ENCODE measurements at places on chromosomes 5 and 9.

- DNase-seq = no peak
Measured at GRCh38 chr5:24621792-24622191, 23.0 kb downstream of the CDH10 start.

DNA sequence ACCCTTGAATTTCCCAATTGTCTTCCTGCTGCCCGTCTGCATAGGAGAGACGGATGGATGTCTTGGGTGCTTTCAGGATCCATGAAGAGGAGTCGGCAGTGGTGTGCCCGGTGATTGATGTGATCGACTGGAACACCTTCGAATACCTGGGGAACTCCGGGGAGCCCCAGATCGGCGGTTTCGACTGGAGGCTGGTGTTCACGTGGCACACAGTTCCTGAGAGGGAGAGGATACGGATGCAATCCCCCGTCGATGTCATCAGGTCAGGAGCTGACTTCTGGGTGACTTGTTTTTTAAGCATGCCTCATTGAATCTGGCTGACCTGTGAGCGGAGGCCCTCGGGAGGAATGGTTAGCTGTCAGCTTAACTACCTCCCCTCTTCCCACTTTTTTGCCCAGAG lies 24.2 kb downstream of the GALNT12 start:
- DNase-seq = no peak

DNA sequence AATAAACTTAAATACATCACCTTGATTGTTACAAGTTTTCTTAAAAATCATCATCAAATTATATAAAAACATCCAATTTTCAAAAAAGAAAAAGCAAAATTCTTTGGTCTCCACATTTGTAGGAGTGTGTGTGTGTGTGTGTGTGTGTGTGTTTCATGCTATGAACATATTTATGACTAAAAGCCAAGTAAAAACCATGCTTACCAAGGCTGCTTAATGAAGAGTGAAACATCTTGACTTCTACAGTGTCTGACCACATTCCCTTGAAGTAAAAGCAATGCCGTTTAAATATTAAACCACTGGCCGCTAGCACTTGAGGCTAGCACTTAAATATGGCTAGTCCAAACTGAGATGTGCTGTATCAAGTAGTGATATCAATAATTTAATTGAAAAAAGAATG lies 549.1 kb upstream of the CCNG1 start:
- no peak for DNase-seq

GRCh38 chr9:665296-665695 lies 176.2 kb upstream of the DMRT1 start:
- no peak for DNase-seq

DNA sequence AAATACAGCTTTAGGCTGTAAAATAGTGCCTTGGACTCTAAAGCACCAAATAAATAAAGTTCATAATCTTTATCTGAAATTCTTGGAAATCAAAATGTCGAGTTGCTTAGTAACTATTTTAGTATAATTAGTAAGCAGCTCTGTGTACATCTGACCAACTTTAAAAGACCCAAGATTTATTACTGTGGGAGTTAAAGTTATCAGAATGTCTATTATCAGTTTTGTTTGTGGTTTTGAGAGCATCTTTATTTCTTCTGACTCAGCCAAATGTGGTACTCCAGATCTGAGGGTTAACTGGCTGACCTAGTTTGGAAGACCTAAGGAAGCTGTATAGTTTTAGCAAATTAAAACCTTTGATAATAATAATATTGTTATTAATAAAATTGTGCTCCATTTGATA lies 81.2 kb downstream of the PRLR start:
- no peak for DNase-seq

DNA sequence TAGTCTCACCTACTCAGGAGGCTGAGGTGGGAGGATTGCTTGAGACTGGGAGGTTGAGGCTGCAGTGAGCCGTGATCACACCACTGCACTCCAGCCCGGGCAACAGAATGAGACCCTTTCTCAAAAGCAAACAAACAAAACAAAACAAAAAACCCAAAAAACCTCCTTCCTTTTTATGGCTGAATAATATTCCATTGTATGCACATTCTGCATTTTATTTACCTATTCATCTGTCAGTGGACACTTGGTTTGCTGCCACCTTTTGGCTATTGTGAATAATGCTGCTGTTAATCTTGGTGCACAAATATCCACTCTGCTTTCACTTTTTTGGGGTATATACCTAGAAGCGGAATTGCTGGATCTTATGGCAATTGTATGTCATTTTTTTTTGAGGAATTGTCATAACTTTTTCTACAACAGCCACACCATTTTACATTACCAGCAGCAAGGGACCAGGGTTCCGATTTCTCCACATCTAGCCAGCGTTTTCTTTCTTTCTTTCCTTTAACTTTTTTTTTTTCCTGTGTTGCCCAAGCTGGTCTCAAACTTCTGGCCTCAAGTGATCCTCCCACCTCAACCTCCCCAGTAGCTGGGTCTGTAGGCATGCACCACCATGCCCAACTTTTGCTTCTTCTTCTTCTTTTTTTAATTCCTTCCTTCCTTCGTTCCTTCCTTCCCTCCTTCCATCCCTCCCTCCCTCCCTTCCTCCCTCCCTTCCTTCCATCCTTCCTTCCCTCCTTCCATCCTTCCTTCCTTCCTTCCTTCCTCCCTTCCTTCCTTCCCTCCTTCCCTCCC lies 30.6 kb downstream of the NKX2-5 start:
- peak; percentile 29 for DNase-seq

- no peak for DNase-seq
Measured at GRCh38 chr9:71975833-71976232, 64.4 kb downstream of the C9orf85 start.

- peak; percentile 64 for DNase-seq
Measured at GRCh38 chr5:157271740-157272271, 5.9 kb downstream of the CYFIP2 start.

DNA sequence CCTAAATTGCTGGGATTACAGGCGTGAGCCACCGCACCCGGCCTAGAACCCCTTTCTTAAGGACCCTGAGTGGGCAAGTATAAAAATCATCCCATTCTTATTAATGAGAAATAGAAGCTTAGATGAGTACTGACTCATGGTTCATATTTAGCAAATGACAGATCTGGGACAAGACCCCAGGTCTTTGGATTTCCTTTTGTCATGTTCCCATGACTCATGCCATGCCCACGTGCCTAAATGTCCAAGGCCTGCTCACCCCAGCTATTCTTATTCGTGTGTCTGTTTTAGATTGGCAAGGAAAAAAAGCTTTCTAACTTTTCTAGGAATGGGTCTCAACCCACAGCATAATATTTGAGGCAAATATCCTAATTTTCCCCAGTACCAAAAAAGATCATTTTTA lies 57.7 kb upstream of the RPS23 start:
- no peak for DNase-seq

DNA sequence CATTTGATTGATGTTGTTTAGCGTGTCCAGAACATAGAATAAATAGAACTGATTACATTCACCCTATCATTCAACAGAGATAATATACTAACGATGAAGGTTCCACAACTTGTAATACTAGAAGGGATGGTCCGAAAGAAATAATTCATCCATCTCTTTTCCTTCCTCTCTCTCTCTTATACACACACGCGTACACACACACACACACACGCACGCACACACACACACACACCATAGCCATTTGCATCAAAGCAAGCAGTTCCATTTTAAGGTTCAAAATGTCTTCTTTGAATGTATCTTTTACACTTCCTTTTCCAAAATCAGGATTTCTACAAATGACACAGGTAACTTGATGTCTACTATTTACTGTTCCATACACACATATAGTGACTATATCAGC lies 887 bp downstream of the GDA start:
- no peak for DNase-seq

GRCh38 chr5:170252720-170253350 lies 20.1 kb downstream of the C5orf58 start:
- DNase-seq = no peak

DNA sequence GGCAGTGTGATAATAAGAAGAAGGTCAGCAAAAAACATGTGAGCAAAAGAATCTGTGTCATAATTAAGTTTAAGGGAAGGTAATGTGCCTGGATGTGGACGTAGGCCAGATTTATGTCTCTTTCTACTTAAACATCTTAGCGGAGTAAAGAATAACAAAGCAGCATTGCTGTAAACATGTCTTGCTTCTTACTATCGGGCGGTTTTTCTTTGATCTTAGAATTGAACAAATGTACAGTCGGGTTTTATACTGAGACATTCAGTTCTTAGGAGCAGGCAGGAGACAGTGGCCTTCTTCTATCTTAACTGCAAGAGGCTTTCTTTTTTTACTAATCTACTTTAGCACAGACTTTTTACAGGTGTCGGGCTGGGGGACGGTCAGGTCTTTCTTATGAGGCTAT lies 40.4 kb upstream of the FLT4 start:
- no peak for DNase-seq

- no peak for DNase-seq
Measured at GRCh38 chr5:122661496-122662180, 113.2 kb upstream of the SNX2 start.

GRCh38 chr5:73979321-73979720 lies 353.3 kb downstream of the ARHGEF28 start:
- DNase-seq = no peak

GRCh38 chr9:21813575-21814473 lies 11.4 kb downstream of the MTAP start:
- DNase-seq = peak; percentile 91

- DNase-seq = no peak
Measured at GRCh38 chr5:33170411-33170810, 270.4 kb upstream of the TARS1 start.

GRCh38 chr5:141519605-141520565 lies 31.0 kb downstream of the PCDHGC5 start:
- DNase-seq = peak; percentile 84

GRCh38 chr5:104599726-104600125 lies 1037.1 kb upstream of the NUDT12 start:
- no peak for DNase-seq

DNA sequence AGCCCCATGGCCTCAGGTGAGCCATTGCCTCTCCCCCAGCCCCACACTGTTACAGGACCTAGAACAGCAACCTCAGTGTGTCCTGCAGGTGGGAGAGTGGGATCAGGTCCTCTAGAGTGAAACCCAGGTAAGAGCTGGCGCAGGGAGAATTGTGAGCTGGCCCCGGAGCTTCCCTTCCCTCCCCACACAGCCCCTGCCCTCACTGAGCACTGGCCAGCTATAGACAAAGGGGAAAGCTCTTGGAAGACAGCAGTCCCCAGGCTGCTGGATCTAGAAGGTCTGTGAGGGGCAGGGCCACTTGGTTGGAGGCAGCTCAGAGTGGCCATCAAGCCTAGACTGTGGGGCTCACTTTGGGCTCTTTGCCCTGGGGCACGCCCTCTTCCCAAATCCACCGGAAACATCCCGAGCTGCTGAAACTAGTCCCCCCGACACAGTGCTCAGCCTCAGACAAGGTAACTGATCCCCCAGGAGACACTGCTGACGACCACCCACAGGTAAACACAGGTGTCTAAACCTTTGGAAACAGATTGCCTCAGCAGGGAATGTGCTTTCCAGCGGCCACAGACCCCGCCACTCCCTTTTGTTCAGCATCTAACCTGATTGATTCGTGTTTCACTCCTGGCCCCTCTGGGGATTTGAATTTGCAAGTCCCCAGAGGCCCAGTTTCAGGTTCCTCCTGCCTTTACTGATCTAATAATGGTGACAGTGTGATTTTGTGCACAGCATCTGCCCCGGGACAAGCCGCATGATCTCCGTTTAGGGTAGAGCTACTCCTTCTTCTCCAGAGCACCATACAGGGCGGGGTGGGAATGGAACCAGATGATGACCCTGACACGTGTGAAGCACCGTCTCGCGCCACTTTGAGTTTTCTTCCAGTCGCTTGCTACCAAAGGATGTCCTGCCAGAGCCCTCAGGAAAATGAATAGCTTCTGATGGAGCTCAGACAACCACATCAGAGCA lies 42.2 kb upstream of the ADAMTS2 start:
- no peak for DNase-seq

Data from CD14-positive monocyte (primary cell).